NCI-H446 treated with DMSO at 0.1 percent for 48 hours (cell line): ENCODE measurements at places on chromosomes 2 and 18.

DNA sequence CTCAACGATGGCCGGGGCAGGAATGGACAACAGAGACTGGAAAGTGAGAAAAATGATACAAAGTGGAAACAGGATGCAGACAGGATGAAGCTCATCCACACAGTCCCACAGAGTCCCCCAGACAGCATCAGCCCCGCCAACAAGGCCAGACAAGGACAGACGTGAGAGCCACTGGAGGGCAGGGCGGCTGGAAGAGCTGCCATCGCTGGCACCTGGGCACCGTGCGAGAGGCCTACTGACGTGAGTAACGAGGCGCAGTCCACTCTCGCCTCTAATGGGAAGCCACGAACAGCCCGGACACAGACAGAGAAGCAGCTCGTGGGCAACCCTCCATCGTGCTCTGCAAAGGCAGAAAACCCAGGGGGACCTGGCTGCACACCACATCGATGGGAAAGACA lies 17.1 kb downstream of the HDAC4 start:
- DNase-seq = no peak

- no peak for DNase-seq
Observed at GRCh38 chr18:47108998-47109405, 41.3 kb downstream of the HDHD2 start.

GRCh38 chr2:241812730-241813643 lies 4.0 kb downstream of the NEU4 start:
- DNase-seq = no peak

GRCh38 chr18:55863876-55864275 lies 275.9 kb upstream of the TCF4 start:
- DNase-seq = peak; percentile 79

DNA sequence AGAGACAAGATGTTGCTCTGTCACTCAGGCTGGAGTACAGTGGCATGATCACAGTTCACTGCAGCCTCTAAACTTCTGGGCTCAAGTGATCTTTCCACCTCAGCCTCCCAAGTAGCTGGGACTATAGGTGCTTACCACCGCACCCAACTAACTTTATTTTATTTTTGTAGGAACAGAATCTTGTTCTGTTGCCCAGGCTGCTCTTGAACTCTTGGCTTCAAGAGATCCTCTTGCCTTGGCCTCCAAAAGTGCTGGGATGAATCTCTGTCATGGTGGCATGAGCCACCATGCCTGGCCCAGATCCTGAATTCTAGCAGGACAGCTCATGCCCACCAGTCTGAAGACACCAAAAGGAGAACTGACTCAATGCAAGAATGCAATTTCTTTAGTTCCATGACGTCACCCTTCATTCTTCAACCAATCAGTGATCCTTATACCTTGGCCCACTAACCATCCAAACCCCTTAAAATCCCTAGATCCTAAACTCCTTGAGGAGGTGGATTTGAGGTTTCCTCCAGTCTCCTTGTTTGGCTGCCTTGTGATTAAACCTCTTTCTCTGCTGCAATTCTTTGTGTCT lies 25.6 kb upstream of the CXXC1 start:
- no peak for DNase-seq

DNA sequence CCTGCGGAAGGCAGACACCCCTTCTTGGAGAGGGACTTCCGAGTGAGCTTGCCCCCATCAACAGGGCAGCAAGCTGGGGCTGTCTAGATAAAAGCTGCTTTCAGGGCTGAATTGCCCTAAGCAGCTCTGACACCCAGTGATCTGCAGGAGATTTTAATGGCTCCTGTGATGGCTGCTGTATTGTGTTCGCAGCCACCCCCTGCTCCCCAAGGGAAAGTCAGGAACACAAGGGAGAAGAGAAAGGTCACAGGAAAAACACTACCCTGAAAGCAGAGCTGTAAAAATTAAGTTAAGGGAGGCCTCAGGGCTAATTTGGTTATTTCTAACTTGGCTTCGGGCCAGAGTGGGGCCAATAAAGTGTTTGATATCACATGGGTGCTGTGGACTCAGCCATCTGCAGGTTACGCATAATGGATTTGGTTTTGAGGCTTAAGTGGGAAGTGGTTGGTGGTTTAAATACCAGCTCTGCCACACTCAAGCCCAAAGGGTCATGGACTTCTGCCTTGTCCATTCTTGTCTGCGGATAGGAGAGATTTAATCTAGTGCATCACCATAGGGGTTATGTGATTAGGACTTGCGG lies 147.6 kb downstream of the CLIP4 start:
- DNase-seq = no peak

DNA sequence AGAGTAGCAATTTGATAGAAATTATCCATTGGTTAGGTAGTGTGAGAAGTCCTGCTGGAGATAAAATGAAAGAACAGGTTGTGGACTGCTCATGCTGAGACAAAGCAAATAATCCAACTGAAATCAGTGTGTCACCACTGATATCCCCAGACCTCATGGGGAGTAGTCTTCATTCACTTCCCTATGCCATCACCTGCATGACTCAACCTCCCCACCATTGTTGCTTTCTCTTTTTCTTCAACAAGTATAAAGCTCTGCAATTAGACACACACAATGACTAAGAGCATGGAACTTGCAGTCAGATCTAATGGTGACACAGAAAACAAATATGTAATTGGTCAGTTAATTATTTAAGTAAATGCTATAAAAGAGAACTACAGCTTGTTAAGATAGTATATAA lies 475.3 kb downstream of the RIT2 start:
- no peak for DNase-seq

- DNase-seq = no peak
Observed at GRCh38 chr2:150938527-150938926, 323.1 kb downstream of the RBM43 start.

DNA sequence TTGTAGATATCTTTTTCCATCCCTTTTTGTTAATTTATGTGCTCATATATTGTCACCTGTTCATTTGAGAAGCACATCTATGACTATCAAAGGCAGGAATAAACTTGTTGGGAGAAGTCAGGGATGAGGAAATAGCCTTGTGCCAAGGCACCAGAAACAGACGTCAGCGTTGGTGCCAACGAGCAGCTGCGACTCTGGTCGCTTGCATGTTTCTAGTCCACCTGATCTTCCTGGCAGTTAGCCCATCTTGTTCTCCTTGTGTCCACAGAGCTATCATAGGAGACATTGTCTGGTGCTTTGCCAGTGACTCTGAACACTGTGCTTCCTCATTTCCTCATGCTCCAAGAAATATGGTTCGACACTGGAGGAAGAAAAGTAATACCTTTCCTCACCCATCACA lies 374.4 kb downstream of the PTPRM start:
- DNase-seq = no peak

DNA sequence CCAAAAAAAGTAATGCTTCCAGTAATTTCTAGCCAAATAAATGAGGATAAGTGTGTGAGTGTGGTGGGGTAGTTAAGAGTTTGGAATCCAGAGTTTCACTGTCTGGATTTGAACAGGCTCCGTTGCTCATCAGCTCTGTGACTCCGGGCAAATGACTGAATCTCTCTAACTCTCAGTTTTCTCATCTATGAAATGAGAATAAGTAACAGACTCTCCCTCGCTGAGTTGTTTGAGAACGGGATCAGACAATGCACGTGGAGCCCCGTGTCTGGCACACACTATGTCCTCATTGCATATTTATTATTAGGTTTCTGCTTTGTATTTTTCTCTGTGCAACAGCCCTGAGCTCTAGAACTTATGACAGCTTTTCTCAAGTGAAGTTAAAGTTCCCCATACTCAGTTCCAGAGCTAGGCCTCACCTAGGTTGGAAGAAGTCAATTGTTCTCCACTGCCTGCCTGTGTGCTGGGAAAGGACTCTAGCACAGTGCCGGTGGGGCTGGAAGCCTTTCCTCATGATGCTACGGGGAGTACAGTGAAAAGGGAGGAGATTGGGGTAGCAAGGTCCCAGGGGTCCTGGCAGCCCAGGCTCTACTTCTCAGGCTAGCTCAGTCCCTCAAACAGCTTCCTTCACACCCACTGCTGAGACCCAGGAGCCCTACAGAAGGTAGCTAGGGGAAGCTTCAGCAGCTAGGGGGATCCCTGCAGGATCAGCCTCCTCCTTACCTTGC lies 1.7 kb upstream of the ICOS start:
- no peak for DNase-seq

DNA sequence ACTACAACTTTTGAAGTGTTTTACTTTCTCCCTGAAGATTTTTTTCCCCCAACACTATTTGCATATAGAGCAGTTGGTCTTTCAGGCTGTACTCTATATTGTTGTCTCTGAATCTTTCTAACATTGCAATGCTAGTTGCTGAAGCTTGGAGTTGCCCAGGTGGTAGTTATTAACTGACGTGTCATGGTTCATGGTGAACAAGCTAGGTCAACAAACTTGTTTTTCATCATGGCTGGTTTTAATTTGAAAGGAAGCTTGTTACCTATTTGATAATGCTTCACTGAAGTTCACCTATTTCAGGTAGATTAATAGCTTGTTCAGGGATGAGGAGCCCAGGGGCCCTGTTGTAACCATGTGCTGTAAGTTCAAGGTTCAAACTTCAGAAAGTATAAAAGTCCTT lies 158.8 kb upstream of the ZEB2 start:
- DNase-seq = no peak

DNA sequence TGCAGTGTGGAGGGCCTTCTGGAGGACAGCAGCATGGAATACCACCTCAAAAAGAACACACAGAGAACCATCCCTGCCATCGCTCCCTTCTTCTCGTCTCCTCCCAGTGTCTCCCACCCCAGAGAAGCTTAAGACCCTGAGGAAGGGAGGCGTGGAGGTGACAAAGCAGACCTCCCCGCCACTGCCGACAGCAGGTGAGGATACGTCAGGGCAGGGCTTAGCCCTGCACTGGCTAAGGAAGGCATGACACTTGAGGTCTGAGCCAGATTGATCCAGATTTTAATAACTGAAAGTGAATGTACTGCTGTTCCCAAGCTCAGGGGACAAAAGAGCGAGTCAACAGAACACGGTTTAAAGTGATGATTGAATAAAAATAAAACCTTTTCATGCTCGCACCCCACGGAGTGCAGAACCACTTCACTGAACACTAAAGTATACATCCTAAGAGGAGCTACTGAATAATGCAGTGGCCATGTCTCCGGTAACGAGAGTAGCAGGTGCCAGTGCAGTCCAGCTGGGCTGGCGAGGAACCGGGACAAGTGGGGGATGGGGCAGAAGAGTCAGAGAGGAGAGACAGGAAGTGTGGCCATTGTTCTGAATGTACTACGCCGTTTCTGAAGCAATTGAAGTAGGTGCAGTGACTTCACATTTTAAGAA lies 391.0 kb downstream of the CDH2 start:
- DNase-seq = no peak

- no peak for DNase-seq
Observed at GRCh38 chr18:48934723-48935432, 15.9 kb downstream of the SMAD7 start.

- DNase-seq = no peak
Observed at GRCh38 chr2:239239607-239240413, 161.0 kb downstream of the HDAC4 start.

- DNase-seq = no peak
Observed at GRCh38 chr2:178895171-178895570, 87.9 kb upstream of the TTN start.

DNA sequence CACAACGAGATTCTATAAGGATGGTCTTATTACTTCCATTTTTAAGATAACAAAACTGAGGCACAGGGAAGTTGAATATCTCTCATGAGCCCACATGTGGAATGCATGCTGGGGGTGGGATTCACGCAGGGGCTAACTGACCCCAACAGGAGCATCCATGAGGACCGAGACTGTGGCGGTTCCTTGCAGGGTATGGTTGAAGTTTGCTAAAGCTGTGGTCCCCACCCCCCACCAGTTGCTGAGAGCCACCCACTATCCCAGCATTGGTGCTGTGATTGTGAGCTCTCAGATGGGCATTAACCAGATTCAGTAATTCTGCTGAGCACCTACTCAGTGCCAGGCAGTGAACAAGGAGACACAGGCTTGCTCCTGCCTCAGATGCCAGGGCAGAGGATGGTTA lies 116.0 kb upstream of the TEX51 start:
- no peak for DNase-seq

GRCh38 chr2:163324677-163325076 lies 411.1 kb downstream of the FIGN start:
- DNase-seq = no peak

DNA sequence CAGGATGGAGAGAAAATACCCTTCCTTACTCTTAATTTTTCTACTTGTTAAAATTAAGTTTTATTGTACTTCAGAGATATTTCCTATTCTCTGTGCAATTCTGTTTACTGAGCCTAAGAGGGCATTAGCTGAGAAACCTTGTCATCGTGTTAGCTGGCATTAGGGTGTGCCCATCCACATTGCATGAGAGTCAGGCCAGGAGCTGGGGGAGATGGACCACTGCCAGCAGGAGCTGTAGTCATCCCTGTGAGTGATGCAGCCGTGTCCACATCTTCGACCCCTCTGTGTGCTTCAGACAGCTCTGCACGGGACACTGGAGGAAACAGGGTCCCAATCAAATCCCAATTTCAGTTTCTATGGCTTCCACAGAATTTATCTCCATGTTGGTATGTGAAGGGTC lies 34.2 kb downstream of the ABCA12 start:
- DNase-seq = no peak

- no peak for DNase-seq
Observed at GRCh38 chr2:56763683-56764082, 579.9 kb downstream of the CCDC85A start.

GRCh38 chr18:36446059-36446458 lies 148.5 kb downstream of the FHOD3 start:
- no peak for DNase-seq

- no peak for DNase-seq
Observed at GRCh38 chr2:59390581-59390980, 1149.5 kb upstream of the FANCL start.
